ENCODE measurements at places on chromosomes 3 and 15.

DNA sequence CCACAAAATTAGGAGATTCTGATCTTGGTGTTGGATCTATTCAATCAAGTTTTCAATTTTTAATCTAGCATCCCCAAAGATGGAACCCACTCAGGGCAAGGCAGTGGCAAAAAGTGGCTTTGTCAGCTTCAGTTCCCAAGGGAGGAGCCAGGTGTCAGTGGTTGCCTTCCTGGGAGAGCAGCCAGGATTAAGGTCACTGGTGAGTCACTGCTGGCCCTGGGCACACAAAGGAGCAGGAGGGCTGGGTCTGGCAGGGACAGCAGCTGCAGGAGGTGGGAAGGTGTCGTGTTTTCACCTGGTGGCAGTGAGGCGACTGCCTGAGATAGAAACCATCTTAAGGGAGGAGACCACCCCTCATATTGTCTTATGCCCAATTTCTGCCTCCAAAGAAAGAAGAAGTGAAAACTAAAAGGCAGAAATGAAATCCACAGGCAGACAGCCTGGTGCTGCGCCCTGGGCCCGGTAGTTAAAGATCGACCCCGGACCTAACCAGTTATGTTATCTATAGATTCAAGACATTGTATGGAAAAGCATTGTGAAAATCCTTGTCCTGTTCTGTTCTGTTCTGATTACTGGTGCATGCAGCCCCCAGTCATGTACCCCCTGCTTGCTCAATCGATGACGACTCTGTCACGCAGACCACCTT is 5.9 kb upstream of the KLHL25 start:
- peak; percentile 38 for DNase-seq

DNA sequence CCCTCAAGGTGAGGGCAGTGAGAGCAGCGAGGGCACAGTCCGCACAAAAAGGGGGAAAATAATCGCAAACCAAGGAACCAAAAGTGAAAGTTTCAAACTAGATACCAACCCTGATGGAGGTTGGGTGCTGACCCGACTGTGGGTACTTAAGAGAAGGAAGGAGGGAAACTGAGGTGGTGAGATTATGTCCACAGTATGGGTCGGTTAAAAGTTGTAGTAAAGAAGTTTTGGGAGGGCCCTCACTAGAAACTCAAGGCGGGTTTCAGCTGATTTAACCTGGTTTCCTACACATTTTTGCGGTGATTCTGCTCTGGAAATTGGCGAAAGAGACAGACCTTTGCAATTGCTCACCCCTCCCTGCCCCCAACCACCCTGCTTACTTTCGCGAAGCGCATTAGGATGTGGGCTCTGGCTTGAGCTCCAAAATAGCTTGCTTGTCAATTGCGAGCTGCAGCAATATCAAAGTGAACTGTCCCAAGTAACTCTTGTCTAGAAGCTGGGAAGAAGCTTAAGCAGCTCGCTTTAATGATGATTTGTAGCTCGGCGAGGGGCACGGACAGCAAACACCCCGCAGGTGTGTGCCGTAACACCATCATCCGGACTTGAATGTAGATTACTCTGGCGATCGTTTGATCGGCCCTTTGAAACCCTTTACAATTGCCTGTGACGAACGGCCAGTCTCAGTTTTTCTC is 15.8 kb downstream of the SOX2 start:
- peak; percentile 42 for DNase-seq

GRCh38 chr3:185630182-185630622 is 44.1 kb downstream of the SENP2 start:
- DNase-seq, result peak; percentile 3

- no peak for DNase-seq
These were observed 82.3 kb downstream of the ST6GAL1 start for GRCh38 chr3:187012609-187013051.

DNA sequence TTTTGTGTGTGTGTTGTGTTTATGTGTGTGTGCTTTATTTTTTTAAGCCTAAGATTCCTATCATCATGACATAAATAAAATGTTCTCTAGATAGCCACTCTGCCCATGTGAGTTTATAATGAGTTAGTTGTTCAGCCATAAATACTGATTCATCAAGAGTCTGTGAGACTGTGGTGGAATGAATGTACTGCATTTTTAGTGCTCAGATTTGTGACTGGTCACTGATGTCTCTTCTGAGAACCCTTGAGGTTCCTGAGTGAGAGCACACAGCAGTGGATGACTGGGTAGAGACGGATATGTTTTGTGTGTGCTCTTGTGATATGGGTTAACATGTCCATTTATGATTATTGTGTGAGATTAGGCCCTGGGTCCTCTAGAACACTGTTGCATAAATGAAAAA is 51.2 kb downstream of the SETD5 start:
- DNase-seq, result no peak

DNA sequence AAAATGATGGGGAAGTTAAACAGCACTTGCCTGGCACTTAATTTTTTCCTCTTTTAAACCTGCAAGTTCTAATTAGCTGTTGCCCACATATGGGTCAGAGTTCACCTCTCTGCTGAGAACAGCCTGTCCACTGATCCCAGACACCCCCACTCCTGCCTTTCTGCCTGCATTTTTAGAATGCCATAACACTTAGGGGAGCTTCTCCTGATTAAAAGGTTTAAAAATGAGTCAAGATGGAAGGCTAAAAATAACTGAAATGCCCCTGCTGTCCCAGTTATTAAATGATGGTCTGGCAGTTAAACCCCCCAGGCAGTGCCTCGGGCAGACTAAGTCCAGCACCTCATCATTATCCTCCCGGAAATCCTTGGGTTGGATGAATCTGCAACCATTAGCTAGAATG is 913.6 kb upstream of the ARPP21 start:
- DNase-seq, result no peak

All from NCI-H2081 treated with DMSO at 0.1 percent for 48 hours (cell line).